ENCODE measurements at places on chromosomes 1 and 21. TPM values are rescaled to one million over a fixed set of nuclear protein-coding genes. Genes with fewer than 3 reads are reported as not detected.
A peak's percentile ranks its signal among the peaks of the same experiment; 100 is the strongest.

Gene JAM2
- 31.1 TPM for polyA plus RNA-seq

Gene MYBPH
- polyA plus RNA-seq: not detected

Gene PTTG1IP
- polyA plus RNA-seq: 195 TPM

Gene LCE1B
- not detected for polyA plus RNA-seq

Gene IVL
- not detected for polyA plus RNA-seq

Gene PRELP
- 2.8 TPM for polyA plus RNA-seq

Gene KAZN
- 31.1 TPM for polyA plus RNA-seq

DNA sequence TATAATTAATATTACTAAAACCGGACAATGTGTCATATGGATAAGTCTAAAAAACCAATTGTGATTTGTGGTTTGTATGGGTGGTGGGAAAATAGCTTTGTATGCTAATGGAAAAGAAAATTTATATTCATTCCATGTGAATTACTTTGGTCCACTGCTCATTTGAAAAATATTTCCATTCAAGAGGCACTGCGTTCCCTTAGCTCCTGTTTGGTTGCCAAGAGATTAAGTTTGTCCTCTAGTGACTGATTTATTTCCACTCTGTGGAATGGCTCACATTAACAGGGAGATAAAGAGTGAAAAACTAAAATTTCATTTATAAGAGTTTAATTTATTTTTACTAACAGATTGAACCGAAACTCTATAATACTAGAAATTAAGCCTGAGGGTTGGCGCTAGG lies 744.1 kb upstream of the CHRM3 start:
- DNase-seq: no peak

GRCh38 chr1:236345728-236346127 lies 48.4 kb upstream of the EDARADD start:
- DNase-seq: no peak

DNA sequence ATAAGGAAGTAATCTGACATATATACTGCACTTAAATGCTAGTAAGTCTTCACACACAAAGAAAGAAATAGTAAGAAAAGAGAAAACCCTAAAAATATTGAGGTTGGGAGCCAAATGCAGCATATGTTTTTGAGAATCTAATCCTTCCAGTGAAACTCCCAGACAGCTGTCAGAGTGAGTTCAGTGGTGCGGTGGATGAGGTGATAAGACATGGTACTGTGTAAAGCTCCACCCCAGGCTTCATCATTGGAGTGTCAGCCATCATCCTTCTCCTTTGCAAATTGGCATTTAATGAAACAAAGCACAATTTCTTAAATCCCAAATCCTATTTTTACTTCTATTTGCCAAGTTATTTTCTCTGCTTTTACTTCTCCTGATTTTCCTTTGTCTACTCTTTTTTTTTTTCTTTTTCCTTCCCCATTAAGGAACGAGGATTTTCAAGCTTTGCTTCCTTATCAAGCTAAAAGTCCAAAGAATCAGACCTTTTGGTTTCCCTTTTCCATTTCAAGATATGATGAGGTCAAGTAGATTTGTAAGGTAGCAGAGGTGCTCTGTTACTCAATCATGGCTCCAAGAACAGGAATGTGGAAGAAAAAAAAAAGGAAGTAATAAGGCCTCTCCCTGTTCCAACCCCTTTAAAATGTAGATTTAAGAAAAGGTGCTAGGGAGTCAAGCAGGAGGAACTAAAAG lies 343.3 kb downstream of the SETD4 start:
- no peak for DNase-seq

- no peak for DNase-seq
These were observed 26.5 kb downstream of the NFYC start for GRCh38 chr1:40717955-40718354.

DNA sequence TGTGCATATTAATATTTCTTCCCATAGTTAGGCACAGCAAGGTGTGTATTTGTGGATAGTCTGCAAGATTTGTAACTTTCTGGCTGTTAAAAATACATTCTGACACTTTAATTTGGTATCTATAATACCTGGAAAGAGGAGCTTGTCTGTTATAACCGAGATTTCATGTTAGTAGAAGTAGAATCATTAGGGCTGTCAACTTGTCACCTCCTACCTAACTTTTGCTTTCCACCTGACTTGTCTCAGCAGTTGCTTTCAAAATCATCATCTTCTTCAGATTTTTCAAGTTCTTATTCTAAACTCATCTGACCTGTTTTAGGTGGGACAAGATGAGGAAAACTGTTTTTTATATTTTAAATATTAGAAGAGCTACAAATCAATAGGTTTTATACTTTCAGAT lies 11.0 kb downstream of the RWDD3 start:
- no peak for DNase-seq

- no peak for DNase-seq
These were observed 74.9 kb upstream of the CNTN2 start for GRCh38 chr1:204968135-204968534.

DNA sequence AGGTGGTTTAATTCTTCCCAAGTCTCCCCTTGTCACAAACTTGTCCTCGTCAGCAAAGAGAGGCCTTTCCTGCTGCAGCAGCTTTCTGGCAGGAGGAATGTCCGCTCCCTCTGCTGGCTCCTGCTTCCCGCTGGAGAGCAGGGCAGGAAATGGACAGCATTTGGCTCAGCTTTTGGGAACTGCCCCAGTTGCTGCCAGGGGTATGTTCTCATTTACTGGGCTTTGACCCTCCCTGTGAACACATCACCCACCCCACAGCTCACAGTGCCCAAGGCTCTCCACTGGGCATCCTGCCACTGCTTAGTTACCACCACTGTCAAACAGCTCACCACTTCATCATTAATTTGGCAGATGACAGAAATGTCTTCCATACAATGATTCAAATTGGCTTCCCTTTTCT lies 75.4 kb downstream of the MRPL37 start:
- DNase-seq: peak; percentile 60

DNA sequence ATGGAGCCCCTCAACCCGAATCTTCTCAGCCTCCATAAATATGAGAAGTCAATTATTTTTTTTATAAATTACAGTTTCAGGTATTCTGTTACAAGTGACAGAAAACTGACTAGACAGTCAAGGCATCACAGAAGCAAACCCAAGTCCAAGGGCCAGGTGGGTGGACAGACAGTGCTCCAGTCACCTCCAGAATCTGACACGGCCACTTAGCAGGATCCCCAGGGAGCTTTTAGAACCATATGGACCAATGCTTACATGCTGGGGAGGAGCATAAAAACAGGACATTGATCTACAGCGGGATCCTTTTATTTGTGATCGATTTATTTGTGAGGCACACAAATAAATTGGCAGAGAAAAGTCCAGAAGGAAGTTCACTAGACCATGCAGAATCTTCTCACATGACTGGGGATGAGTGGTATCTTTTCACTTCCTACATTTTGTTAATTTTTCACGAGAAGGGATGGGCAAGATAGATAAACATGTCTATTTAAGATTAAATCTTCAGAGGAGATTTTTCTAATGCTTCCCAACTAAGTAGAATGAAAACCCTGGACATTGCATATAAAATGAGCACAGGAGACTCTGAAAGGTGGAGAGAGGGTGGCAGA lies 15.0 kb downstream of the ZNF496 start:
- no peak for DNase-seq

GRCh38 chr1:4076346-4076745 lies 176.3 kb upstream of the C1orf174 start:
- DNase-seq: no peak

DNA sequence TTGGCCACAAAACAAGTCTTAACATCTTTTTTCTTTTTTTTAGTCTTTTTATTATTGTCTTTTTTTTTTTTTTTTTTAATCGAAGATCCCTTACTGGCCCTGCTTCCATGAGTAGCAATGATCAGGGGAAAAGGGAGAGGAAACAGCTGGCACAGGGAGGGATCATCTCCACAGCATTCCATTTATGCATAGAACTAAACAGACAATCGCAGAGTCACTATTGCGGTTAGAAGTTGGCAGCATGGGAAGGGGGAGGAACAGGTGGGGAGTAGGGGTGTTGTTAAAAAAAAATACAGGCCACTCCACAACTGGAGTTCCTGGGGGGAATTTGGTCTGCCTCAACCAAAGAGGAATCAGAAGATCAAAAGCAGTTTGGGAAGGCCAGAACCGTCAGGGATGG lies 55.4 kb downstream of the C1orf185 start:
- DNase-seq: no peak

- DNase-seq: no peak
These were observed 195.7 kb upstream of the KIAA0040 start for GRCh38 chr1:175388285-175388684.

- no peak for DNase-seq
These were observed 48.4 kb downstream of the SLAMF6 start for GRCh38 chr1:160474392-160475242.

DNA sequence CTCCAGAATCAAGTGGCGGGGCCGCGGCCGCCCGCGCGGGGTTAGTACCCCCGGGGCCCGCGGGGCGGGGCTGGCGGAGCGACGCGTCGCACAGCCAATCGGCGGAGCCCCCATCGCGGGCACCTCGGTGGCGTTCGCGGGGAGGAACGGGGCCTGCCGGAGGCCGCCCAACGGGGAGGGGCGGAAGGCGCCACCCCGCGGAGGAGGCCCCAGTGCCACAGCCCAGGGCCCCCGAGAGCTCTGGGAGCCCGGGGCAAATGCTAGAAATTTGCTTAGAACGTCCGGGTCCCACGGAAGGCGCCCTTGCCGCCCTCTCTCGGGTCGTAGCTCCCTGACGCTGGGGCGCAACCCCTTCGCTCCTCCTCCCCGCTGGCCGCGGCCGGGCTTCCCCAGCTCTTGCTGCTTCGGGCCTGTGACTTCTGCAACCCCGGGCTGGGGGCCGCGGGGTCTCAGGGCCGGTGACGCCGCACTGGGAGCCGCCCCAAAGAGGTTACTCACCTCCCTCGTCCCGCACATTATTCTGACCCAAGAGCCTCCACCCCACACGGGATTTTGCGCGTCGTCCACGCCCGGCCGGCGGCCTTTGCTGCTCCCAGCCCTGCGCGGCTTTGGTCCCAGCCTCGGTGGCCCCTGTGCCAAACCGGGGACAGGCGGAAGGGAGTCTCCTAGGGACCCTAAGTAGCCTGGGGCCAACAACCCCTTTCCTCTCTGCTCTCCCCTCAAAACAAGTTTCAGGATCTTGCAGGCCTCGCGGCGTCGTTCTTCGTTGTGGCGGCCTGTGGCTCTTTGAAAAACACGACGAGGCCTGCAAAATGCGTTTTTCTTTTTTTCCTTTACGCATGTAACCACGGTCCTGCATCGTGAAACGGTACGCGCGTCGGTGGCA lies at the start of gene RUNX3:
RUNX3 (minus strand) TSS at position 17 of the 886 bp plus-strand sequence. CDS start 408 bp downstream, outside the sequence.
- no peak for DNase-seq

- peak; percentile 43 for DNase-seq
These were observed 19.7 kb upstream of the EPS8L3 start for GRCh38 chr1:109783436-109783835.

- no peak for DNase-seq
These were observed 2.4 kb downstream of the DTL start for GRCh38 chr1:212037900-212038299.

DNA sequence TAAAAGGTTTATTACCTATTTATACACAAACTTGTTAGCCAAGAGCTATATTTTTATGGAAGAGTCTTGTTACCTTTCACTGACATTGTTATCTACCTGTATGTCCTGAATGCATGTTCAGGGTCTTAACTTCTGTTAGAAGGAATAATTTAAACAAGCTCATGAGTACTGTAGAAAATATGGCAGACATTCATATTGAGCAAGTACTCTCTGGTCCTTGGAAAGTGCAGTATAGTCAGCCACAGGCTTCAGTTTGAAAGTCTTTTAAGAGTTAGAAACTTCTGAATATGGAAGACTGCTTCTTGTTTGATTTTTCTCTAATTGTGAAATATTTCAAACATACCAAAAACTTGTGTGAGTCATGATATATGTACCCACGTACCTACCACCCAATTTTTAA lies 16.6 kb downstream of the DIP2A start:
- no peak for DNase-seq

DNA sequence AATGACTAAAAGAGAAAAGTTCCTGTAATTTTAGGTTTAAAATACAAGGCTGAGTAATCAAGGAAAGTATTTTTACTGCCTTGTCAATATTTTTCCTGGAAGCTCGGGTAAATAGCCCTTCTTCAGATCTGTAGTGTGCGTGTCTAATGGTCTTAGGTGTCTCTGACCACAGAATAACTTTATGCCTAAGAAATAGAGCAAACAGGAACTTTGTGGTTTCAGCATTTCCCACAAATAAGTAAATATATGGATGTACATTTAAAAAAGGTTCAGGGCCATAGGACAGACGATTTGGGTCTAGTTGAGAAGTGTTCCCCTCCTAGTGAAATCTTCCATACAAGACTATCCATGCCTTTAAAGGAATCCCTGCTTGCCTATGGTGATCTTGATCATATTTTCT lies 107.0 kb downstream of the ZC3H11B start:
- no peak for DNase-seq

DNA sequence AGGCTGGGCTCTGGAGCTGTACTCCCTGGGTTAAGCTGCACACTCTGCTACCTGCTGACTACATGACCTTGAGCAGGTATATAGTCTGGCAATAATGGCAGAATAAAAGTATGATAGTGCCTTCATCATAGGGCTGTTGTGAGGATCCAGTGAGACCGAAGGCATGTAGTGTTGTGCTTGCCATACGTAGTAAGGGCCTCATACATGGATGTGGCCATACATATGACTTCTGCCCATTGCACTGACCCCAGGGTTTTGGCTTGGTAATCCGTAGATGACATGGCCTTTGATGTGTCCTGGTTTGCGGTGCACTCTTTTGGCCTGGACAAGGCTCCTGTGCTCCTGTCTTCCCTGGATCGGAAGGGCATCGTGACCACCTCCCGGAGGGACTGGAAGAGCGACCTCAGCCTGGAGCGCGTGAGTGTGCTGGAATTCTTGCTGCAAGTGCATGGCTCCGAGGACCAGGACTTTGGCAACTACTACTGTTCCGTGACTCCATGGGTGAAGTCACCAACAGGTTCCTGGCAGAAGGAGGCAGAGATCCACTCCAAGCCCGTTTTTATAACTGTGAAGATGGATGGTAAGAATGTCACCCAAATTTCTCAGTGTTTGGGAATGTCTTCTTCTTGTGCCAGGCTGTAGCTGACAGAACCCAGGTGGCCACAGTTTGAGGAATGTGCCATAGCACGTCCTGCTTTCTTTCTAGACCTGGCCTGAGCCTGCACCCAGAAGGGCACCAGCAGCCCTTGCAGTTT lies 17.0 kb upstream of the CD101 start:
- DNase-seq: no peak

DNA sequence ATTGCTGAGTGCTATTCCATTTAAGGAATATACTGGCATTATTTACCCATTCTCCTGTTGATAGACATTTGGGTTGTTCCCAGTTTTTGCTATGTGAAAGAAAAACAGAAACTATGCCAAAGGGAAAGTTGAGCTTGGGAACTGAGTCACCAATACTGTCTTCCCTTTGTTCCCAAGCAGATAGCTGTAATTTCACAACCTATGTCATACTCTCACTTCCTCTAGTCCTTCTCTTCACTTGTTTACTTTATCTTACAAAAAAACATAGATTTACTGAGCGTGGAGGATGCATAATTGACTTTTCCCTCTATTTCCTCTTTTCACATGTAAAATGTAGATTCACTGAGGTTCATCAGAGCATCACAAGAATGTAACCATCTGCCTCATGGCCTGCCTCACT lies 32.4 kb upstream of the PGBD5 start:
- no peak for DNase-seq

DNA sequence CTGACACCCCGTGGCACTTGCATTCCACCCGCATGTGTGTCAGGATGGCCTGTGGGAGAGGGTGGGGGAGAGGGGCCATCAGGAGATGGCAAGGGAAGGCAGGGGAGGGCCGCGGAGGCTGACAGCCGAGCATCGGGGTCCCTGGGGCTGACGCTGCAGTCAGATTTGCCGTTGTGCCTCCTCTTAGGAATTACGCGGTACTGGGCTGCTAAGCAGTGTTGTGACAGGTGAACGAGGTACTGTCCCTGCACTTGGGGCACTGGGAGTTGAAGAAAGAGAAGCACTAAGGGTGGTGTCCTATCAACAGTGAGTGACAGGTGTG lies 22.5 kb downstream of the WNT4 start:
- DNase-seq: no peak

All from left lung (tissue), 14 donors.